ENCODE measurements at places on chromosomes 1 and 21. TPM values are rescaled to one million over a fixed set of nuclear protein-coding genes. Genes with fewer than 3 reads are reported as not detected.

- no peak for ATAC-seq
These were observed 219.0 kb upstream of the HOOK1 start for GRCh38 chr1:59595774-59596173.

- peak; percentile 81 for ATAC-seq
These were observed 11.0 kb upstream of the CDK18 start for GRCh38 chr1:205493241-205494085.

GRCh38 chr1:234721476-234722269, 111.7 kb upstream of the IRF2BP2 start:
- no peak for ATAC-seq

DNA sequence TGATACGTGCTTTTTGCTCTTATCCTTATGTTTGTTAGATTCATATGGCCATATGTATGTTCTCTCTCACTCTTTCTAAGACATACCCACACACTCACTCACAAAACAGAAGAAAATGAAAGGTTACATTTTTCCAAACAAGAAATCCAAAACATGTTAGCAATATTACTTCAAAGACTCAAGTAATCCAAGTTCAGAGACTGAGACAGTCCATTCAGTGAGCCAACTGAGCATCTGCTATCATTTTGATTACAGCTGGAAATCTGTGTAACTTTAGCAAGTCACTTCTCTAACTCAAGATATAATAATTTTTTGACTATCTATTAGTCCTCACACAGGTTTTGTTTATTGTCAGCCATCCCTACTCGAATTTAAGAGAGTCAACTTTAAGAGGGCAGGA, 218.9 kb downstream of the LHX8 start:
- no peak for ATAC-seq

DNA sequence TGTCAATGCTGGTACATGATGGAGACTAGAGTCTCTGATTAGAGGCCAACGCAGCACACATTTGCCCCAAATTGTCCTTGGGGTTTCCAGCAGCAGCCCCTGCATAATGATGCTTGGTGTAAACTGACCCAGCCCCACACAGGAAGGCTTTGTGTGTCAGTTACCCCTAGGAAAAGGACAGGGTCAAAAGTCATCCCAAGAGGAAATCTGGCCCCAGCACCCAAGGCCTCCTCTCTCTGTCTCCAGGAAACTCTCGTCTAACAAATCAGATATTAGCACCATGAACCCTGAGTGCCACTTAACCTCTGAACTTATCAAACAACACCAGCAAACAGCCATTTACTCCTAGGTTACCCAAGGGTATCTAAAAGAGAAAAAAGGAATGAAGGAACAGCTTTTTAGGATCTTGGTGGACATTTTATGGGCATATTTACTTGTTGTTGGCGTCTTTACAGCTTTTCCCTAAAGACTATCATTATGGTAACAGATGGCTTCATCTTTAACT, 84.5 kb downstream of the PSMG1 start:
- no peak for ATAC-seq

GRCh38 chr21:42200906-42201614, 17.9 kb upstream of the ABCG1 start:
- no peak for ATAC-seq

TBX19 gene
- total RNA-seq: 1.8 TPM

FBLIM1 gene
- not detected for total RNA-seq

SUCO gene
- 21.0 TPM for total RNA-seq

PROK1 gene
- total RNA-seq: not detected

CXADR gene
- 0.37 TPM for total RNA-seq

PGLYRP3 gene
- total RNA-seq: not detected
